ENCODE measurements at places on chromosomes 1 and 21. TPM values are rescaled to one million over a fixed set of nuclear protein-coding genes. Genes with fewer than 3 reads are reported as not detected.

Gene CD2
- total RNA-seq: not detected

Gene S100A7
- not detected for total RNA-seq

Gene SELENBP1
- total RNA-seq: 23.3 TPM

Gene MMP23B
- 11.0 TPM for total RNA-seq

Gene RNF186
- not detected for total RNA-seq

Gene MAN1C1
- total RNA-seq: 5.2 TPM

Gene ALX3
- total RNA-seq: not detected

Gene TACSTD2
- 17.7 TPM for total RNA-seq

DNA sequence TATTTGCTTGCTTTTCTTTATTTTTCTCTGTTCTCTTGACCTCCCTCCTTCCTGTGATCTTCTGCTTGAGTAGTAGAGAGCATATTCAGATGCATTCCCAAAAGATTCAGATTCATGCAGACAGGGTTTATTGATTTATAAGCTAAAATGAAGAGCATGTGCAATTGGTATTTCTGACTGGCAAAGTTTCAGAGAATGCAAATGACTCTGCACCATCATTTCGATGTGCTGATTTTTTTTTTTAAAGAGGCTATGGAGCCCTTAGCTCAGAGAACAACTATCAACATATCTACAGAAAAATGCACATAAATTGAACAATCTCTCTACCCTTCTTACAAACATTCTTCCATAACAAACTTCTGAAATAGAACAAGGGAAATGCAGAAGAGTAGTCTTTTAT is 312.0 kb downstream of the VAV3 start:
- DNase-seq: no peak

- no peak for DNase-seq
Measured at GRCh38 chr1:174276087-174276486, 116.8 kb downstream of the RABGAP1L start.

- no peak for DNase-seq
Measured at GRCh38 chr21:27422435-27422834, 455.5 kb upstream of the ADAMTS5 start.

- DNase-seq: no peak
Measured at GRCh38 chr1:24986372-24986965, 56.4 kb upstream of the RUNX3 start.

GRCh38 chr1:36097693-36098585 is 9.2 kb downstream of the ADPRS start:
- no peak for DNase-seq

- DNase-seq: peak; percentile 43
Measured at GRCh38 chr1:175978476-175978875, 228.6 kb downstream of the COP1 start.

DNA sequence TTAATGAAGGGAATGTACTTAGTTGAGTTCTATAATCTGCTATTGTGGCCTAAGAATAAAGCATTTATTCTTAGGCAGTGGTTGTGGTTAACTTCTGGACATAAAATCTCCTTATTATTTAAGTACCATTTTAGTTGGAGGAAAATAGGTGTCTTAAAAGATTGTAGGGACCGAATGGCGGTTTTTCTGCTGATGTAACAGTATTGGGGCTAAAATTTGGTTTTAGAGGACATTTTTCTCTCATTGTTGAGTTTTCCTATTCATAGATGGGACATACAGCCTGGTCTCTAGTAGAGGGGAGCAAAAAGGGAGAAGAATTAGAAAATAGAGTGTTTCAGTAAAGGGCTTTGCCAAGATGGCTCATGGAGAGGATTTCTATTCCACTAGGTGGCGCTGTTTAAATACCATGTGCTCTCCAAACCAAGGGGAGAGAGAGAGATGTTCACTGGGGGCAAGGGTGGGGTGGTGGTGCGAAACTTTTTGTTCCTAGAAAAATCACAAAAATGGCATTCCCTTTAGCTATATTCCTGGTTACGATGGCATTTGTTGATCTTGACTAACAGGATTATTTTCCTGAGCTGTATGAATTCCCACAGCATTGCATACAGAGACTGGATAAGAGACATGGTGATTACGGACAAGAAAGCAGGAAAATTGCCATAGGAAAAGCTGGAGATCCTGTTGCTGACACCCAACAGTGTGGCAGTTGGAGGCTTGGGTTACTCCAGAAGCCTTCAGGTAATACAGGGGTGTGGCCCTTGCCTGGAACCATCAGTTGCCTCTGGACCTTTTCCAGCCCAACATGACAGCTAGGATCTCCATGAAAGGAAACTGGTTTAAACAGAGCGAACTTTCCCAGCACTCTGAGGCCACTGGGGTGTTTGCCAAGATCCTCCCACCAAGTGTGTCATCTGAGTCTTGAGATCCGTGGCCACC is 18.2 kb upstream of the FCGR2A start:
- DNase-seq: peak; percentile 72

DNA sequence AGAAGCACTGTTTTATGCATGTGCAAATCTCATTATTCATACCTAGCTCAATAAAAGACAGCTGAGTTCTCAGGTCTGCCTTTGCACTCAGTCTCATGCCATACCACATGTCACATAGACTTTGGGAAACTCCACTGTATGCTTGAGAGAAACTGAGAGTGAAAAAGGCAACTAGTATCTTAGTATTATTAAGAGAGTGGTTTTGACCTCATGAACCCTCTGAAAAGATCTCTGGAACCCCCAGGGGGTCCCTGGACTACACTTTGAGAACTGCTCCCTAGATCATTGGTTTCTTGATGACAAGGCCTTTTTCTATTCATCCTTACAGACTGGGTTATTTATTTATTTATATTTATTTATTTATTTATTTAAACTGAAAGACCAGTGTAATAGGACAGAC is 3.7 kb upstream of the RHEX start:
- DNase-seq: no peak

DNA sequence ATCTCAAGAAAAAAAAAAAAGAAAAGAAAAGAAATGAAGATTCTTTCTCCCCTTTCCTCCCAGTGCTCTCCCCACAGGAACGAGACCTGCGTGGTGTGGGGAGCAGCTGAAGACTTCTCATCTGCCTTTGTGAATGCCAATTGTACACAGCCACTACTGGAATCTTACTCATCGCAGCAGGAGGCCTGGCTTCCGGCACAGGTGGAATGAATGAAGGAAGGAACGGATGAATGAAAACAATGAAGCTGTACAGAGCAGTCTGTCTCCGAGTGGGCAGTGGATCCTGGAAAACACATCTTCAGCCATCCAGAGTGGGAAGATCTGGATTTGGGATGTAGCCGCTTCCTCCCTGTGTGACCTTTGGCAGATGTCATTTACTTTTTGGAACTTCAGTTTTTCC is 64.9 kb downstream of the RUNX3 start:
- no peak for DNase-seq

DNA sequence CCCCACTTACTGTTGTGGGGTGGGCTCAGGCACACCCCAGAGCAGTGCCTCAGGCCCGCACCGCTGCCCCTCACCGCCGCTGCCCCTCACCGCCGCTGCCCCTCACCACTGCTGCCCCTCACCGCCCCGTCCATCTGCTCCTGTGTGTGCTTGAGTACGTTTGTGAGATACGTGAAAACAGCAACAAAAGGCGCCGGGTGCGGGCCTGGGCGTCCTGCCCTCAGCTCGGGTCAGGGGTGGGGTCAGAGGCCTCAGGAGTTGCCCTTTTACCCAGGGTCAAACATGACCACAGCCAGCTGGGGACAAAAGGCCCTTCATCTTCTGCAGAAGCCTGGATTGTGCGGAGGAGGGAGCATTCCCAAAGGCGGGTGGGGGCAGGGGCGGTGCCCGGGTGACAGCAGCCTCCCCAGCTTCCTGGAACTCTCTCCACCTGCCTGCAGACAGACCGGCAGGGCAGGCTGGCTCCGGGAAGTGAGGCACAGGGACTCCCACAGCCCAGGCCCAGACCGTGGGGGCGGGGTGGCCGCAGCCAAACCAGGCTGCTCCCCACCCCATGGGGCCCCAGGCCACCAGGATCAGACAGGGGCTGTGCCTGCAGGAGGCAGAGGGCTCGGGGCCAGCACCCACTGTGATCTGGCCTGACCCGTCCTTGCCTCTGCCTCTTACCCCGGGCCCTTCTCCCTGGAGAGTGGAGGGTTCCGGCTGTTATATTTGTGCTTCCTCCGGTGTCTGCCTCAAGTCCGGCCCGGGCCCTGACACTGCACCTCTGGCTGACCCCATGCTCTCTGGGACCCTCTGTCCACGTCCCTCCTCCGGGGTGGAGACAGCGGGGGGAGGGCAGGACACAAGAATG is 2.3 kb upstream of the VWA1 start:
- no peak for DNase-seq

DNA sequence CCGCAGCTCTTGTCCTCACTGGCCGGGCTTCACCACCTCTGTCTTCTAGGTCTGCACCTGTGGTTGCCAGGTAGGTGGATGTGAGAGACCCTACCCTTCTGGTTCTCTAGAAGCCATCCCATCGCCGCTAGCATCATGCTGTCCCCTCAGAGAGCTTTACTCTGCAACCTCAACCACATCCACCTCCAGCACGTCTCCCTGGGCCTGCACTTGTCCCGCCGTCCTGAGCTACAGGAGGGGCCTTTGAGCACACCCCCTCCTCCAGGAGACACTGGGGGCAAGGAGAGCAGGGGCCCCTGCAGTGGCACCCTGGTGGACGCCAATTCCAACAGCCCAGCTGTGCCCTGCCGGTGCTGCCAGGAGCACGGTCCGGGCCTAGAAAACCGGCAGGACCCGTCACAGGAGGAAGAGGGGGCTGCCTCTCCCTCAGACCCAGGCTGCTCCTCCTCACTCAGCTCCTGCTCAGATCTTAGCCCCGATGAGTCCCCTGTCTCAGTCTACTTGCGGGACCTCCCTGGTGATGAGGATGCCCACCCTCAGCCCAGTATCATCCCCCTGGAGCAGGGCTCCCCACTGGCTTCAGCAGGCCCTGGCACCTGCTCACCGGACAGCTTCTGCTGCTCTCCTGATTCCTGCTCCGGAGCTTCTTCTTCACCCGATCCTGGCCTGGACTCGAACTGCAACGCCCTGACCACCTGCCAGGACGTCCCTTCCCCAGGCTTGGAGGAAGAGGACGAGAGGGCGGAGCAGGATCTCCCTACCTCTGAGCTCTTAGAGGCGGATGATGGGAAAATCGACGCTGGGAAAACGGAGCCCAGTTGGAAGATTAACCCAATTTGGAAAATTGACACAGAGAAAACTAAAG is 1.2 kb downstream of the RUSC1 start:
- DNase-seq: no peak

- DNase-seq: peak; percentile 6
Measured at GRCh38 chr1:70779571-70779970, 268.0 kb downstream of the PTGER3 start.
